ENCODE measurements at places on chromosomes 7 and 10.

- peak; percentile 72 for DNase-seq
Measured at GRCh38 chr7:132354527-132354926, 221.7 kb downstream of the PLXNA4 start.

DNA sequence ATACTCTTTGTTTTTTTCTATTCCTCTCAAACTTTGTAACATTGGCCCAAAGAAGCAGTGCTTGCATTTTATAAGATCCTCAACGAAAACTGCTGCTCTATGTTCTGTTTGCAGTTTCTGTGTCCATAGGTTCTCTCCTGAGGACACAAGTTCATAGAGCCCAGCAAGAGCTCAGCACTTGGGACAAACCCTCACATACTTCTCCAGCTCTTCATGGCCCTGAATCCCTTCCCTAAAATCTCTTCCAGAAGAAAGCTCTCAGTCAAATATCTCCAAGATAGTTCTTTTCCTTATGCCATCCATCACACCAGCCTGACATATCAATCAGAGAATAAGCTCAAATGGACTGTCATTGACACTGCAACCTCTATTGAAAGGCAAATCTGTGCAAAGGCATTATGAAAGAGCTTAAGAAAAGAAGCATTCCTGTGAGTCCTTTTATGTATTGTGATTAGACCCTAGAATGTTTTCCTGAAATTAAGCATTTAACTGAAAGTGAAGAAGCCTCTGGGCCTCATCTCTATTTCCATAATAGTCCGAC lies 405.5 kb downstream of the ANKRD7 start:
- DNase-seq = no peak

DNA sequence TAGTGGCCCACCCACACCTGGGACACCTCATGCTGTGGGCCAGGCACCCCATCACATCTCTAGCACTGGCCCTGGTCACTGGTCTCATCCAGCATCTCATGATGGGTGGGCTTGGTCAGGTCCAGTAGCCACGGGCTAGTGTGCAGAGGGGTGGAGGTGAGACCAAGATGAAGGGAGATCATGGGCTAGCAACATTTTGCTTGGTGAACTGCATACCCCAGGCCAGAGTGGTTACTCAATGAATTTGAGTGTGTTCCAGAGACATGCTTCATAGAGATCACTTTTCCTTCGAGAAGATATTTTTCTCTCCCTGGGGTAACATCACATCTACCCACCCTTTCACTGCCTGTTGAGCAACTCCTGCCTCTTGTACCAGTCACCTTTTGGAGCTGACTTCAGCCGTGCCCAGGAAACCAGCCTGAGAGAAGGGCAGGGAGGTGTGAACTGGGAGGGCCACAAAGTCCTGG lies 44.2 kb downstream of the MINDY4 start:
- no peak for DNase-seq

GRCh38 chr10:31607481-31607880 lies 288.5 kb downstream of the ZEB1 start:
- no peak for DNase-seq

- no peak for DNase-seq
Measured at GRCh38 chr10:98453729-98454128, 7.0 kb upstream of the HPS1 start.

DNA sequence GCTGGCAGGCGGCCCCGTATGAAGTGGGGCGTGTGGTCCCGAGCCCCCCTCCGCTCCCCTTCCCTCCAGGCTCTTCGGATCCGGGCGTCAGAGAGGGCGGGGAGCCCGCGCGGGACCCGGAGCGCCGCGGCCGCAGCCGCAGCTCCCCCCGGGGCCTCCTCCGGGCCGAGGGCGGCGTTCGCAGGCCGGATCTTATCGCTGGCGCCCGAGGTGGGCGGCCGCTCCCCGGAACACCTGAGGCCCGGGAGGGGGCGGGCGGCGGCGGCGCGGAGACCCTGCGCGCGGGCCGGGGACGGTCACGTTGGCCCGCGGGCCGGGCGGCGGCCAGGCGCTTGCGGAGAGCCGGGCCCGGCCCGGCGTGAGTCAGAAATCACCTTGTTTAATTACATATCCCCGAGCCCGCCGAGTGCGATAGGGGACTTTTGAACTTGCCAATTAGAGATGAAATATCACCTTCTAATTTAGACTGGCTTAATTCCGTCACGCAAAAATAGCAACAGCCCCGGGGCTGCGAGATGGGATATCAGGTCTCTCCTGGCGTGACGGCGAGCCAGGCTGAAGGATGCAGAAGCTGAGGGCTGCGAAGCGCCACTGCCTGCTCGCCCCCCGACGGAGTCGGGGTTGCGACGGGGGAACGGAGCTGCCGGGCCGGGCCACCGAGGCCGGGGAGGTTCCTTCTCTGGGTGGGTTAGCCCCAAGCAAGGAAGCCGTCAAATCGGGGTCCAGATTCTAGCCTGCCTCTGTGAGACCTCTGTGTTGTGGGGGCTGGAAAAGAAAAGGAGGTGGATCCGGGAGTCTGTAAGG lies 43.4 kb downstream of the LDB3 start:
- peak; percentile 68 for DNase-seq
